Brain microvascular endothelial cell (primary cell): ENCODE measurements at places on chromosomes 5 and 9.

DNA sequence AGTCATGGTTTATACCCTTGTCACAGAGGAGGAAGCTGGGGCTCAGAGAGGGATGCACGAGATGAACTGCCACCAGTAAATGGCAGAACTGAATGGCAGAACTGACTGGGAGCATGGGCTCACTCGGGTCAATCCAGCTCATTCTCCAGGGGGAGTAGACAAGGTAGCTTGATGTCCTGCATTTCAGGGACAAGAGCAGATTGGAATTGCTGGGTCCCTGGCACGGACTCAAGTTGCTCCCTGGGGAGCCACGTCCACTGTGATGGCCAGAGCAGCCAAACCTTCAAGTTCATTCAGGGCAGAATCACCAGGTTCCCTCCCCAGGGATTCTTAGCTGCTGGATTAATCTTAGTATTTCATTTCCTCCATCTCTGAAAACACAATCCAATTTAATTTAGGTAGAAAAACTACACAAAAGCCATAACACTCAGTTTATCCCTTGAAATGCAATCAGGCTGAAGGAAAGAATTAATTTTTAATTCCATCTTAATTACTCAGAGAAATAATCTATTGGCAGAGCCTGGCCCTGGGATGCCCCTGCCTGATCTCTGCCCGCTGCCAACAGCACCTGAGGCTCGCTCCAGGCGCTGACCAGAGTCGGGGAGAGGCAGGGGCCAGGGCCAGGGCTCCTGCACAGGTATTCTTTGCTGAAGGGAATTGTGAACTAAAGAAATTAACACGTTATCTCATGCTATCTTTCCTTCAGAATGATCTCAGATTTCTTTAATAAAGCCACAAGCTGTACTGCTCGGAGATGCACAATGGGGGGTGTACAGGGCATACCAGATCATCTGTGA, 42.0 kb upstream of the UNC5A start:
- DNase-seq, result no peak

DNA sequence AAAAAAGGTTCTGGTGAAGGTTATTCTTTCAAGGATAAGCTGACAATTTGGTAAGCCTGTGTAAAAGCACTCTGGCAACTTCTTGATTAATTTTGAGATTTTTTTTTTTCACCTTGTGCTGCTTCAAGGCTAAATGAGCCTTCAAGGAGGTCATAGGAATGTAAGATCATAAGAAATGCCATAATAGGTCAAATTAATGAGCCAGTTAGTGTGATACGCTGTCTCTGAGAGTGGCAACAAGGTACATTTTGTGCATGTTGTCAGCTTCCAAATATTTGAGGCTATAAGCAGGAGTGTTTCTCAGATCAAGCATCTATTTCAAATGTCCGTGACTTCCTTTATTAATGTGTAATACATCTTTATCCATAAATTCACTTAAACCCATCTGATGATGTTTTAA, 72.3 kb upstream of the CDH6 start:
- DNase-seq, result no peak

DNA sequence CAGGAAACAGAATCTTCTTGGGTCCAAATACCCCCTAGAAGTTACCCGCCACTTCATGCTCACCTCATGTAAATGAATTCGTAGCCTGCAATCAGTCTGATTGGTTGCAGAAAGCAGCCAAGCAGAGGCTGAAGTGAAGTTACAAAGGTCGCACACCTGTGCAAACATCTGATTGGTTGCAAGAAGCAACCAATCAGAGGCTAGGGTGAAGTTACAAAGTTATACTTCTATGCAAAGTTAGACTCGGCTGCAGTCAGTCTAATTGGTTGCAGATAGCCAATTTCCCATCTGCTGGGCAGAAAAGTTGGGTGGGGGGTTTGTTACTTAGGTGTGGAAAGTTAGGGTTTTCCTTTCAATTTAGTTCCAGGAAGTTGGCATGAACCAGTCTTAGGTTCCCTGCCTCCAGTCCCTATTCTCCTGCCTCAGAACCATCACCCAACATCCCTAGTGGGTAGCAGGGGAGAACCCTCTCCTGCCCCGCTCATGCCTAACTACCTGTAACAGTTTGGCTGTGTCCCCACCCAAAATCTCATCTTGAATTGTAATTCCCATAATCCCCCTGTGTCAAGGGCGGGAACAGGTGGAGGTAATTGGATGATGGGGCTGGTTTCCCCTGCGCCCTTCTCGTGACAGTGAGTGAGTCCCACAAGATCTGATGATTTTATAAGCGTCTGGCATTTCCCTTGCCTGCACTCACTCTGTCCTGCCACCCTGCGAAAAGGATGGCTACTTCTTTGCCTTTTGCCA, 1.2 kb upstream of the RUSC2 start:
- DNase-seq, result no peak

DNA sequence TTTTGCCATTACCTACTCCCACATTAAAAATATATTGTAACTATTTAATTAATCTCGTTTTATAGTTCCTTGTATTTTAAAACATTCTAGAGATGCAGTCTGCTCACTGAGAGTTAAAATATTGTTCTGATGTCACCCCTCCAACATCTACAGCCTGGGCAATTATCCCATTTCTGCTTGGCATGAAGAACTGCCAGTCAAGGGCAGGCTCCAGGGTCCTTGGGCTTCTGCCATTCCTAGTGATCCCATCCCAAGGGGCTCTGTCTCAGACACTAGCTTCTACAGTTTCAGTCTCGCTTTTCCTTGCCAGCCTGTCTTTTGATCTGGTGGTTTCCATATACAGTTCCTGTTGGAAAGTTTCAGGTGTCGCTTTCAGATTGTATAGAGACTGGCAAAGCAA, 287.2 kb downstream of the TMEM232 start:
- no peak for DNase-seq

DNA sequence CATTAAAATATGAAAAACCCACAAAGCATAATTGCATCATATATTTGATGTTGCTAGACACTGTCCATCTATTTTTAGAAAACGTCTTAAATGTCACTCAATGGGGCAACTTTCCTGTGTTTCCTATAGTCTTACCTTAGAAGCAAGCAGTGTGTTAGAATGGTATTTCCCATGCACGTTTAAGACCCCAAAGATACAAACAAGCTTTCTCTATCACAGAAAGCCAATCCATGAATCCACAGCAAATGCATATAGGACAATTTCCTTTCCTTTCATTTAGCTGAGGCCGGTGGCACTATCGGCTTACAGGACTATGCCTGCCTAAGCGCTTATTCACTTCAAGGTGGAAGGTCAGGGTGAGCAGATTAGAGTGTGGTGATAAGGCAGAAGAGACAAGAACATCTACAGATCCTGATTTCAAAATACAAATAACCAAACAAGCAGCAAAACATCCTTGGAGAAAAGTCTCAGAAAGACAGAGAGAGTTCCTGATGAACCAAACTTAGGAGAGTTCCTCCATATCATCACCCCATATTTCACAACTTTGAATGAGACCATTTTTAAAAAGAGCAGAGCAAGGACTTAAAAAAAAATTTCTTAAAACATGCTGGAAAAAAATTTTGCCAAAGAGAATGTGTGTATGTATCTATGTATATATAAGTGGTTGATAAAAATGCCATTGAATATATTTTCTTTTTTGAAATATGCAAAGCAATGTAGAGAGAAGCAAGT, 57.2 kb downstream of the MEF2C start:
- peak; percentile 54 for DNase-seq

GRCh38 chr5:179268399-179268952, 76.8 kb downstream of the ADAMTS2 start:
- DNase-seq, result no peak

DNA sequence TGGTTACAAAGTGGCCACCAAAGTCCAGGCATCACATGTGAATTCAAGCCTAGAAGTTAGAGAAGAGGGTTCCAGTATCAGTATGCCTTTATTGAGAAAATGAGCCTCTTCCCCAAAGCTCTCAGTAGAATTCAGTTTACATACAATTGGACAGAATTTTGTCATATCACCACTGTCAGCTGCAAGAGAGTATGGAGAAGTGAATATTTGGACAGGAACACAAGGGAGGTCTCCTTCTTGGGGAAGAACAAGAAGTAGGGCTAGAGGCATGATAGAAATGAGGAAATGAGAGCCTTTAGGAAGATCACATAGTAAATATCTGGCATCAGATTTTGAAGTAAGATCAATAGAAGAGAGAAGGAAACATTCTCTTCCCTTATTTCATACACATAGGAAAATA, 27.8 kb upstream of the VLDLR start:
- DNase-seq, result no peak

GRCh38 chr9:88363661-88364060, 24.6 kb upstream of the SPIN1 start:
- DNase-seq, result no peak

DNA sequence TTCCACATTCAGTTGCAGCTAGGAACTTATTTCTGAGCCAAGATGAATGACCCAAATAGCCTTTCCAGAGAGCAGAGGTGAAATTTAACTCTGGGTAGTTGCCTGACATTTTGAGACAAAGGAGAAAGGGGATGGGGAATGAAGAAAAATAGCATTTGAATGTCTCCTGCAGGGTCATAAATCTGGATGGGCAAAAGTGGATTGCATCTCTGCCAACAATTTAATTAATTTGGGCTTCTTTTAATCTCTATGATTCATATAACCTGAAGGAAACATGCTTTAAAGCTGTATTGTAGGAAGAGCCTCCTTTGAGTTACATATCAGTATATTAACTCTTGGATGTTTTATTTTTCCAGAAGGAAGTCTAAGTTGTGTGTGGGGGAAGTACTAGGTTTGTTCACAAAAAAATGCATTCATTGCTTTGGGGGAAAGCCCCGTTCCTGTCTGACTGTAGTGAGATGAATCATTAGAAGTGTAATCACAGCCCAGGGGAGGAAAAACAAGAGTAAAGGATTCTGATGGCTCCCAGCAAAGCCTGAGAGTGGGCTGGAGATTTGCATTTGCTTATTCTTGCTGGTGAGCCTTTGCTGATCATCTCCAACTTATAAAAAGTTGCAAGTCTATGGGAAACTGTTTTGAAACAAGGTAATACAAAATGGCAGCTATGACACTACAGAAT, 133.0 kb upstream of the IQGAP2 start:
- peak; percentile 13 for DNase-seq

- DNase-seq, result peak; percentile 27
Observed at GRCh38 chr5:56479696-56480077, 246.6 kb upstream of the ANKRD55 start.

- peak; percentile 2 for DNase-seq
Observed at GRCh38 chr9:18023332-18023731, 444.5 kb downstream of the SH3GL2 start.

DNA sequence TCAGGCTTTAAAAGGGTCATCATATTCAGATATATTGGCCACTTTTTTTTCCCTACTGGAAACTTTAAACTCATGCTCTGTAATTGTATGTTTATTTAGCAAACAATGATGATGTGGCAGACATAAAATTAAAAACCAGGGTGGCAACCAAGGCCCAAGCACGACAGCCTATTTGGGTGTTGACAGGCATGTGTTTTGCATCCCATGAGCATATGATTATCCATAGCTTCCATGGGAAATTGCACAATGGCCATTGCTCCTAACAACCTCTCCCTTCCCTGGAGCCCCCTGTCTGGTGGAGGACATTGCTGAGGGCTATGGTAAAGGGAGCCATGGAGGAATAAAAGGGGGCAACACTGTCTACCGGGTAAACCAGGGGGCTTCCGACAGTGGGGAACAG, 134.7 kb downstream of the GAS1 start:
- no peak for DNase-seq

DNA sequence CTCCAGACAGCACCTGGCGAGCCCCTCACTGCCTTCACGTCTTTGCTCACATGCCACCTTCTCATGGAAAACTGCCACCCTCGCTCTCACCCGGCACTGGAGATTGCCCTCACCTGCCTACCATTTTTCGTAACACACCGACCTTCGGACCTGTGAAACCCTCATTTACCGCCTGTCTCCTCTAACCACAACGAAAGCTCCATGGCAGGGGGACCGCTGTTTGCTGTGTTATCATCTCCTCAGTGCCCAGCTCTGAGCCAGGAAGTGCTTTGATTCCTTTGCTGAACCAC, 109.2 kb upstream of the PHYKPL start:
- DNase-seq, result no peak

DNA sequence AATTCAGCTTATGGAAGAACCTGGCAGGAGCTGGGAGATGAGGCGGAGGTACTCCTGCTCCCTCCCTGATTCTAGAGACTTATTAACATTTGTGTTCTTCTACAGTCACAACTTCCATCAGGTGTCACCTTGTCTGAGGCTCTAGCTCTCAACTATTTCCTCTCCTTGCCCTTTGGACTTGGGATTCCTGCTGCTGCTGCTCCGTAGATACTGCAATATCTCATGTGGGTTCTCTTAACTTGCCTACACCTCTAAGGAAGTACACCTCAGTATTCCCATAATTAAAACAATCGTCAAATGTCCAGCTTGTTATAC, 21.2 kb downstream of the ANXA1 start:
- DNase-seq, result no peak

GRCh38 chr9:71760901-71761300, 7.4 kb downstream of the CEMIP2 start:
- DNase-seq, result no peak

GRCh38 chr9:106921341-106921899, 58.5 kb downstream of the ZNF462 start:
- DNase-seq, result peak; percentile 77

DNA sequence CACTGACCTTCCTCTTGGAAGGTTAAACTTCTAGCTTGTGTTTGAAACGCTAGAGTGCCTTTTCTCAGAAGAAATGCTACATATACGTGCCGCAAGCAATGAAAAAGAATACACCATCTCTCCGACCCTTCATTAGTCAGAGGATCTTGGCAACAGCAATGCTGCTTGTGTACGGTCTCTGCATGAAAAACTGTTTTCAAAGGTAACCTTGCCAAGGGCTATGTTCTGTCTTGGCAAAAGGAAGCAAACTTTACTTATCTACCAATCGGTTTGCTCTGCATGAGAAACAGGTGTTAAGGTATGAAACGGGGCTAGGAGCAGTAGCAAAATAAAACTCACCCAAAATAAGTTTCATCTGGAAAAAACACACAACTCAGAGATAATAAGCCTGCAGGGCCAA, 297.8 kb downstream of the FBXL17 start:
- DNase-seq, result no peak

GRCh38 chr5:109656829-109657228, 32.9 kb upstream of the MAN2A1 start:
- peak; percentile 96 for DNase-seq

GRCh38 chr9:133987946-133988665, 4.0 kb downstream of the VAV2 start:
- DNase-seq, result no peak

DNA sequence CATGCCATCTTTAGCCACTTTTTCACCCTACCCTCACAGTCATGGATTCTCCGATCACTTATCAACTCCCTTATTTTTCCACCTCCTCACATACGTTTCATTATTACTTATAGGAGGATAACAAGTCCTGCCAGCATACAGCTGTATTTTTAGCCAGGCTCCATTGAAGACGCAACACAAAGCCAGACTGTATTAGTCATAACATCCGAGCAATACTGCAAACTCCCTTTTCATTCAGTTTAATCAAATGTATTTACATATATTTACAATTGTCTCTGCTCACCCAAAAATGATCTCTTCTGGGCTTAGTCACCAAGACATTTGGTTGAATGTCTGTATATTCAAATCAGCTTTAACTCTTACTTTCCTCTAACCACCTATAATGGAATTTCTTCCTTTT, 126.4 kb upstream of the PRLR start:
- DNase-seq, result no peak

- no peak for DNase-seq
Observed at GRCh38 chr5:142644127-142644526, 41.8 kb downstream of the FGF1 start.

- DNase-seq, result no peak
Observed at GRCh38 chr5:174387448-174387847, 336.9 kb upstream of the MSX2 start.

GRCh38 chr9:12819436-12820185, 44.8 kb downstream of the LURAP1L start:
- no peak for DNase-seq

GRCh38 chr9:110928599-110928998, 109.7 kb downstream of the LPAR1 start:
- no peak for DNase-seq
